KBM-7 (cell line): ENCODE measurements at places on chromosomes 16 and 17.

- DNase-seq, result no peak
Observed at GRCh38 chr16:907842-908241, 62.9 kb downstream of the LMF1 start.

DNA sequence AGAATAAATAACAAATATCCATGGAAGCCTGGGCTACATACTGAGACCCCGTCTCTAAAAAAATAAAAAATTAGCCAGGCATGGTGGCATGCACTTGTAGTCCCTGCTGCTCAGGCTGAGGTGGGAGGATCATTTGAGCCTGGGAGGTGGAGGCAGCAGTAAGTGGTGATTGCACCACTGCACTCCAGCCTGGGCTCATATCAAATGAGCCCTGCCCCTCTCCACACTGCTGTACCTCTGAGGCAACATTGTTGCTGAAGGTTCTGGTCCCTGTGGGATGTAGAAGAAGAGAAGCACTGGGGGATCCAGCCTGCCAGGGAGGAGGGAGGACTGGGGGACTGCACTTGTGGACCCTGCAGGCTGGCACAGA lies 11.4 kb upstream of the ARHGAP23 start:
- DNase-seq, result no peak

DNA sequence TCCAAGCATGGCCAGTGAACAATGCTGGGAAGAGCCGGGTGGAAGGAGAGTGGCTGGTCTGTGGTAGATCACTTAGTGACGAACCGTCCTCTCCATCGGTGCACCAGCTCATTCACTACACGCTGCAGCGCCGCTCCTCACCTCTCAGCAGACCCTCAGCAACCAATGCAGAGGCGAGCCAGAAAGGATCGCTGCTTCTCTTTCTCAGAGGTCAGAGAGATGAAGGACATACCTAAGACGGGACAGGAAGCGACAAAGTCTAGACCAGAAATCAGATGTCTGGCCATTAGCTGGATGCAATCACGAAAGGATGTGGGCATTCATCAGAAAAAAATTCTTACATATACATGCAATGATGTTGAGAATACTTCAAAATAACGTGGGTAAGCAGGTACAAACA lies 26.9 kb downstream of the NSMCE1 start:
- no peak for DNase-seq

DNA sequence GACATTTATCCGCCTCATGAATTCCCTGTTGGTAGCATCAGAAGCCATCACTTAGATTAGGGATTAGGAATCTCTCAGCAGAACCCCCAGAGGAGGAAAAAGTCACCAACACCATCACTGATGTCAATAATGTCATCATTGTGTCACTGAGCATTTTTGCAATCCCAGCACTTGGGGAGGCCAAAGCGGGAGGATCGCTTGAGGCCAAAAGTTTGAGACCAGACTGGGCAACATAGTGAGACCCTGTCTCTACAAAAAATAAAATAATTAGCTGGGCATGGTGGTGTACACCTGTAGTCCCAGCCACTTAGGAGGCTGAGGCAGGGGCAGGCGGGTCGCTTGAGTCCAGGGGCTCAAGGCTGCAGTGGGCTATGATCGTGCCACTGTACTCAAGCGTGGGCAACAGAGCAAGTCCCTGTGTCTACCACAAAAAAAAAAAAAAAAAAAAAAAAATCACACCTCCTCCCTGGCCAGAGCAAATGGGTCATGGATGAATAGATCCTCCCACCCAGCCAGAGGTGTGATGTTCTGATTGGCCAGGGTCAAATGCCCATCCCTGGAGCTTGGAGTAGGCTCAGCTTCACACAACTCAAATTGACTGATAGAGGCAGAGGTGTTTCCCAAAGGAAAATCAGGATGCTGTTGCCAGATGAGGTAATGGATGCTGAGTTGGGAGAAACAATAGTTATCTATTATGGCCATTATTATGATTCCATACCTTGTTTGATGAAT lies 31.6 kb downstream of the VWA3A start:
- DNase-seq, result no peak

DNA sequence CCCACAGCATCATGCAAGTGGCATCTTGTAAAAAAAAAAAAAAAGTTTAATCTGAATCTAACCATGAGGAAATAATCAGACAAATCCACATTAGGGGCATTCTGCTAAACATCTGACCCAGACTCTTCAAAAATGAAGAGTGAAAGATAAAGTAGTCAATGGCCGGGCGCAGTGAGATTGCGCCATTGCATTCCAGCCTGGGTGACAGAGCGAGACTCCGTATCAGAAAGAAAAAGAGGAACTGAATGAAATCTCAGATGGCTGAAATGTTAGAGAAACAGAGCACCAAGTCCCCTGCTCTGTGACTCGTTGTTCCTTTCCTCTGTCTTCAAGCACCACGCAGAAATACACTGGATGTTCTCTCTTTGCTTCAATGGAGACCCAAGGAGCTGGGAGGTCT lies 12.7 kb upstream of the RNF135 start:
- DNase-seq, result peak; percentile 78
